ENCODE measurements at places on chromosomes 12 and 14.

GRCh38 chr12:98894412-98895085 is 249.5 kb downstream of the APAF1 start:
- DNase-seq, result no peak

- no peak for DNase-seq
These were observed 87.3 kb downstream of the PHLDA1 start for GRCh38 chr12:75944097-75944904.

DNA sequence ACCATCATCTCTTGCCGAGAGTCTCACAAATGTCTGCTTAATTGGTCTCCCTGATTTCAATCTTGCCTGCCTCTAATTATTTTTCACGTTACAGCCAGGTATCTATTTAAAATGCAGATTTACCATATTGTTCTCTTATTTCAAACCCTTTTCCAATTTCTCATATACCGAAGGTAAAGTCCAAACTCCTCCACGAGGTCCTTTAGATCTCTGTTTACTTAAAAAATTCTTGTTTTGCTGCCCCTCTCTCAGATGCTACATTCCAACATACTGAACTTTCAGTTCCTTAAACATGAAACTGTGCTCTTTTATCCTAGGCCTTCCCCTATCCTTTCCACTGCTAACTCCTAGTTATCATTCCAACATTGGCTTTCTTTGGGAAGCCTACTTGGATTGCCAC is 363.9 kb downstream of the CEP128 start:
- no peak for DNase-seq

- no peak for DNase-seq
These were observed 6.9 kb upstream of the OR6J1 start for GRCh38 chr14:22650960-22651521.

DNA sequence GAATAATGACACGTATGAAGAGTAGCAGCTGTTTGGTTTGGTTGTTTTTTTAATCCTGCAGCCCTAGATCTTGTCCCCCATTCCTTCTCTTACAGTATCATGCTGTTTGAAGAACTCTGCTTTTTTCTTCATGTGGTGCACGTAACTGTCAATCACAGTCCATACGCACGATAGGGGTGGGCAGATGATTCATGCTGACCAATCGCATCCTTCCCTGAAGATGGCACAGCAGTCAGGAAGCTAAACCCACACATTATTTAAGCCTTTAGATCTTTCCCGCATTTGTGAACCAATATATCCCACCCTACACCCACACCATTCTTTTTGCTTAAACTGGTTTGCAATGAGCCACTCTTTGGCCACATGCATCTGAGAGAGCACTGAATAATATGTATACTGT is 158.9 kb upstream of the PLEKHA5 start:
- DNase-seq, result no peak

DNA sequence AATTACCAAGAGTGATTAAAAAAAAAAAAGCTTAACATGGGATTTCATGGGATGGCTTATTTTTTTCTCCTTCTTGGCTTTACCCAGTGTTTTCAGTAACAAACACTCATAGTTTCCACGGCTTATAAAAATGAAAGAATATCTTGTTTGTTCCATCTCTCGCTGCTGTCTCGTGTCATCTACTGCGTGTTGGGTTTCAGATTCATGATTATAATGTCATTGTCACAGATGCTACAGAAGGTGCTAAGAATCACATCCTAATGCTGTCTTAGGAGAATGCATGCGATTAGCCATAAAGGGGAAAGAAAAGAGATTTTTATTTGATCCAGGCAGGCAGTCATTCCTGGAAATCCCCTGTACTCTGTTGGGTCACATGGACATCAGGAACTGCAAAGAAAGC is 1267.6 kb upstream of the TMEM132C start:
- DNase-seq, result no peak

GRCh38 chr12:46930101-46930500 is 104.3 kb upstream of the SLC38A4 start:
- DNase-seq, result no peak

- DNase-seq, result no peak
These were observed 234.4 kb downstream of the TMEM121 start for GRCh38 chr14:105760691-105761344.

- no peak for DNase-seq
These were observed 24.0 kb downstream of the DHX37 start for GRCh38 chr12:124964836-124965462.

DNA sequence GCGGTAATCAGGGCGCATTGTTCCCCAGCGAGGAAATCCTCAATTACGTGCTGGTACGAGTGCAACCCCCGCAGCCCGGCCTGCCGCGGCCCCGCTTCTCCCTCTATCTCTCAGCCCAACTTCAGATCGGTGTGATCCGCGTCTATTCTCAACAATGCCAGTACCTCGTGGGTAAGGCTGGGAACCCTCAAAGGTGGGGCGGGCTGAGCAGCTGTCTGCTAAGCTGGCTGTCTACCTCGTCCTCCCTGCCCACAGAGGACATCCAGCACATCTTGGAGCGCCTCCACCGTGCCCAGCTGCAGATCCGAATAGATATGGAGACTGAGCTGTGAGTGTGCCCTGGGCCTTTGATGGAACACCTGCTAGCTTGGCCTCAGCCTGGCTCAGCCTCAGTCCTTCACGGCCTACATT is 996 bp downstream of the REC8 start:
- DNase-seq, result no peak

DNA sequence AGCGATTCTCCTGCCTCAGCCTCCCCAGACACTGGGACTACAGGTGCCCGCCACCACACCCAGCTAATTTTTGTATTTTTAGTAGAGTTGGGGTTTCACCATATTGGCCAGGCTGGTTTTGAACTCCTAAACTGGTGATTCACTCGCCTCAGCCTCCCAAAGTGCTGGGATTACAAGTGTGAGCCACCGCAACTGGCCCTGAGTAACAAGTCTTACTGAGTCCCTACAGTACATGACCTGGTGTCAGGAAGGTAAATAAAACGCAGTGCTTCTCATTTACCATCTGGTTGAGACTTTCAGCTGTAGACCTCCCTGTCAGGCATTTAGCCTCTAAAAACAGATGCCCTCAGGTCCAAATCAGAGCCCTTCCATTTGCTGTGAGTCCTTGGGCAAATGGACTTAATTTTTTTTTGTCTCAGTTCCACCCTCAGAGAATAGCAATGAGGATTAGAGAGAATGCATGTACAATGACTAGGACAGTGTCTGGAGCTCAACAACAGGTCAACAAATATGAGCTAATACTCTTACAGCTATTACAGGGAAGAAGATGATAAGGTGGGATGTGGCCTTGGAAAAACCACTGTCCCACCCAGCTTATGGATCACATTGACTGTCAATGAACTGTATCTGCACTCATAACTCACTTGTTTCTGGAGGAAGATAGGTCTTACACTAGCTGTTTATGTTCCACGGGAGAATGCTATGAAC is 70.5 kb downstream of the PHLDA1 start:
- DNase-seq, result no peak

GRCh38 chr12:93921521-93921920 is 226.9 kb upstream of the PLXNC1 start:
- DNase-seq, result no peak

DNA sequence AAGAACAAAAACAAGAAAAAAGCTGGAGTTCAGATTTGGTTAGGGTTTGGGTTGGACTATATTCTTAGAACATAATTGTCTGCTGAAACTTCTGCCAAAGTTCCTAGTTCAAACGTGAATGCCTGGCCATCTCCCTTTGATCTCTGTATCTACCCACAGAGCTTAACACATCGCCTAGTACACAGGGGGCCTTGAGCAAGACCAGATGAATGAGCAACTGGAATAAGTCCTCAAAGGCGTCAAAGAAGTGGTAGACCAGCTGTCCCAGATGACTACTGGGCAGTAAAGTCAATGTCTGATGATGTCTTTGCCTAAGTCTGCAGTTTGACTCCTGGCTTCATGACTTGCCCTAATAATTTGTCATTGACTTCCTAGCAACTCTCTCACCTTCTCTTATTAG is 13.9 kb upstream of the STAB2 start:
- DNase-seq, result no peak

GRCh38 chr14:74984236-74985027 is 18.3 kb upstream of the EIF2B2 start:
- DNase-seq, result no peak

- no peak for DNase-seq
These were observed 669 bp downstream of the FANCM start for GRCh38 chr14:45136399-45136798.

GRCh38 chr14:53927171-53927570 is 29.5 kb downstream of the BMP4 start:
- DNase-seq, result no peak

DNA sequence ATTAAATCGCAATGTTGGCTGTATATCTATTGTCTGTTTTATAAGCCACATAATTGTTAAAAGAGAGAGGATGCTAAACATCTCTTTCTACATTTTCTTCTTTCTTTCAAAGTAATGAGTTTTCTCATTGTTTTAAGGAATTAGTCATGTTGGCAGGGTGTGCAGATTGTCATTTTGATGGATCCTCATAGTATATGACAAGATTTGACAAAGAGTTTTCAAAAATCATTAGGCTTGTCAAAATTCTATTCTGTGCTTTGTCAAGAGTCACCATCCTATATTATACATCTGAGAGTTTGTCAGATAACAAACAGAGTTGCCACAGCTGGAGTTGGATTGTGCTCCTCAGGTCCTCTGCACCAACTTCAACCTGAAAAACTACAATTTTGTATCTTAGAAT is 35.4 kb upstream of the APPL2 start:
- no peak for DNase-seq

DNA sequence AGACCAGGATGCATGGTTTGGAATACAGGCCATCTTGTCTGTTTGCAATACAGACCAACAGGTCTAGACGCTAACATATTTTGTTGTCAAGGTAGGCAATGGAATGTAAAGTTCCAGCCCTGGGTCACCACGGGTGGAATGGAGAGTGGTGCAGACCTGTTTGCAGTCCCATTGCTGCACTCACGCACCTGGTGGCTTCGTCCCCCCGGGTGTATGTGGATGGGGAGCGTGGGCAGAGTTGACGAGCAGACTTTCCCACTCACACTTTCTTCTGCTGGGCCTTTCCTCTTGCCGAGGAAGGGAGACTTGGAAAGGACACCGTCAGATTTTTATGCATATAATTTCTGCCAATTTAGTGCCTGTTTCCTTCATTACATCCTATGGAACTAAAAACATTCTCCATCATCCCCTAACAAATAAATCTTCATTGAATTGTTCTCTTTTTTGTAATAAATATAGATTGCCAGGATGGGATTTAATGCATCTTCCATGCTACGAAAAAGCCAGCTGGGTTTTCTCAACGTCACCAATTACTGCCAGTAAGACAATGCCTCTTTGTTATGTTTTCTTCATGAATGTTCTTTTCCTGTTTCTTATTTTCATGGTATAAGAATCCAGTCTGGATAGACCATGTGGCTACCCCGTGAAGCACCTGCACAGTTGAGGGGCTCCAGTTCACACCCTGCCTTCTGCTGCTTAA is 15.2 kb downstream of the DCAF4 start:
- no peak for DNase-seq

- no peak for DNase-seq
These were observed 51.9 kb upstream of the TSPAN11 start for GRCh38 chr12:30874455-30875321.

DNA sequence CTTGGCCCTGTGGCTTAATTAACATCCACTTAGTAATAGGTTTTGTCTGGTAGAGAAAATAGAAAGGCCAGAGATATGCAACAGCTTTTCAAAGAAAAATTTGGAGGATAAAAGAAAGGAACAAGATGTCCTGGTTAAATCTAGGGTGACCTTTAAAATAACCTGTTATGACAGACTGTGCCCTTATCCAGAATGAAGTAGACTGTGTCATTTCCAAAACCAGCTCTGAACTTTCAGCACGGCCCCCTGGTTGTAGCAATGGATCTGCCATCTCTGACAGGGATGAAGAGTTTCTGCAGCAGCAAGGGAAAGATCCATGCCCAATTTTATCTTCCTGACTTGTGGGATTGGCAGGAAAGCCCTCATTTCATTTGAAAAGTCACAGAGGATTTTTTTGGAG is 5.1 kb downstream of the PLEKHG7 start:
- DNase-seq, result no peak

DNA sequence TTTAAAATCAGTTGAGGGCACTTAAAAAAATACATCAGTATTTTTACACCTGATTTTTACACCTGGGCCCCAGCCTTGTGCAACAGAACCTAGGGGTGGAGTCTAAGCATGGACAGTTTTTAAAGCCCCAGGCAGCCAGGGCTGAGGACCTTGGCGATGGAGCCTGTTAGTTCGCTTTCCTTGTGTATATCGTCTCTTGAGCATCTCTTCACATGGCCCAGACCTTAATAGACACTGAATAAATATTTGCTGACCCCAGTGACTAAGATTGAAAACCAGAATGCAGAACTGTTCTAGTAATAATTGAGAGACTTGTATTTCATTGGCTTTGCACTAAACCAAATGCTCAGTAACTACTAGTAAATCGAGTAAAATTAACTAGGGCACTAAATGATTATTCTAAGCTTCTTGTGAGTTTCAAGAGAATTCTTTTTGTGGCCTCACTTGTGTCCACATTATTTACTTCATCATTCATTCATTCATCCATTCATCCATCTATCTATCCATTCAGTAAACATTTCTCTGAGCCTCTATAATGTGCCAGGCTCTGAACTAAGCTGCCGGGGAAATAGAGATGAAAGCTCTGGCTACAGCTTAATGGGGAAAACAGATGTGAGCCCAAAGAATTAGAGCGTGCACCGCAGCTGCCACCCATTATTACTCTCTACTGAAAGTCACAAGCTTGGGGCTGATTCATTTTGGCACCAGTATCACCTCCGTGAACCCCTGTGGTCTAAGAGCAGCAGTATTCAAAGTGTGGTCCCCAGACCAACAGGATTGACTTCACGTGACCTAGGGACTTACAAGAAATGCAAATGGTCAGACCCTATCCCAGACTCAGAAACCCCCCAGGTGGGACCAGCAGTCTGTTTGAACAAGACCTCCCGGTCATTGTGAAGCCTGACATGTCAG is 30.7 kb upstream of the BCL7A start:
- no peak for DNase-seq

DNA sequence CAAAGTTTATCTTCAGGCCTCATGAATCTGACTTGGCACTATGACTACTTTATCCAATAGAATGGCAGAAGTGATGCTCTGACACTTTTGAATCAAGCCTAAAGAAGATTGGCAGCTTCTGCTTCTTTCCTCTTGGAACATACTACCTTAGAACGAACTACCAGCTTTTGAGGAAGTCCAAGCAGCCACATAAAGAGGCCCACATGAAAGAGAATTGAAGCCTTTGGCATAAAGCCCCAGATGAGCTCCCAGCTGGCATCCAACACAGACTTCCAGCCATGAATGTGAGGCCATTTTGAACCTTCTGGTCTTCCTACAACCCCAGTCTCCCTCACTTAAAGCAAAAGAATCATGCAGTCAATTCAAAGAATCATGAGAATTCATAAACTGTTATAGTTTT is 65.8 kb downstream of the EEA1 start:
- DNase-seq, result no peak
